ENCODE measurements at places on chromosomes 3 and 15.

DNA sequence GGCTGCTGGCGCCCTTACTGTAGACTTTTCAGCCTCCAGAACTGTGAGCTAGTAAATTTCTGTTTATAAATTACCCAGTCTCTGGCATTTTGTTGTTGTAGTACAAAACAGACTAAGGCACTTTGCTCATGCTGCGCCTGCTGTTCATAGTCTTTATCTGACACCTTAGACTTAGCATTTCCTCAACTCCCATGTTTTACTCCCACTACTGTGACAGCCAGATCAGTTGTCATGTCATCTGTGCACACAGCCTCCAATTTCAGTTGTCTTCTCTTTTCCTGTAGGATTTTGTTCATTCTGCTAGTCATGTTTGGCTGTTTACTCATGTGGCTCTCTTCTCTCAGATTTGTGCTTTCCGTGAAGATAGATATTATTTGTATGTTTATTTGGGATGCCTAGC, 62.0 kb downstream of the TCF12 start:
- no peak for DNase-seq

- no peak for DNase-seq
These were observed 49.1 kb downstream of the CA12 start for GRCh38 chr15:63332367-63333124.

DNA sequence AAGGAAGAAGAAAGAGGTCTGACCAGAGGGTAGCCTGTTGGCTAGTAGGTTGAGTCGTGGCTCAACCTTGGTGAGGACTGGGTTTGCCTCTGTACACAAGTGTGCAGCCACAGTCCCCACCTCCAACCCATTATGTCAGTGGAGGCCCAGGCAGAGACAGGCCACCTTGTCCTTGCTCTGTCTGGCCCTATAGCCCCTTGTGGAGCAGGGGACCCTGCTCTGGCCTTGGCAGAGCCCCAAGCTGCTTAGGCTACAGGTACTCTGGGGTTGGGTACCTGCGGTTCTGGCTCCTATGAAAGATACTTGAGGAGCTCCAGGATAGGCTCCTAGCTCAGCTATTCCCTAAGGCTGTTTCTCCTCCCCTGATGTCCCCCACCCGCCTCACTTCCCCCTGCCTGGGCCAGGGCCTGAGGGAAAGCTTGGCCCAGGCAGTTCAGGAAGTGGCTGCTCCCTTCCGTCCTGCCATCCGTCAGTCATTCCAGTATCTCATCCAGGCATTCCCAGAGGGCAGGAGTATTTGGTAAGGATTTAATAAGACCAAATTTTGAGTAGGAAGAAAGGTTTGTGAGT, 44.0 kb downstream of the FGD5 start:
- DNase-seq, result no peak

- DNase-seq, result no peak
These were observed 27.7 kb upstream of the CPNE4 start for GRCh38 chr3:132062535-132062934.

GRCh38 chr15:87021751-87022150, 942.1 kb downstream of the AGBL1 start:
- DNase-seq, result no peak

DNA sequence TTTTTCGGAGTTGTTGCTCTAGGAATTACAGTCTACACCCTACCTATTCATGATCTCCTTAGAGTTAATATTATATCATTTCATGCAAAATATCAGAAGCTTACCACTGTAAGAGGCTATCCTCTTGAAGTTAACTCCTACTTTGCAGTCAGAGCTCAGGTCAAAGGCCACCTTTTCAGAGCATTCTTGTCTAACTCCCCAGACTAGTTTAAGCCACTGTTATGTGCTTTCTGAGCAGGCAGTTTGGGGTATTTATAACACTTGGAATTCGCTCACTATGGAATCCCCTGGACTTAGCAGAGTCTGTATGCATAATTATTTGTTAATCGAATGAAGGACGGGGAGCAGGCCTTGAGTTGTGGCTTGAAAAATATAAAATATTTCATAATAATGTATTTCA, 21.7 kb downstream of the MED12L start:
- no peak for DNase-seq

- DNase-seq, result no peak
These were observed 216.9 kb downstream of the ROBO2 start for GRCh38 chr3:77256584-77257503.

DNA sequence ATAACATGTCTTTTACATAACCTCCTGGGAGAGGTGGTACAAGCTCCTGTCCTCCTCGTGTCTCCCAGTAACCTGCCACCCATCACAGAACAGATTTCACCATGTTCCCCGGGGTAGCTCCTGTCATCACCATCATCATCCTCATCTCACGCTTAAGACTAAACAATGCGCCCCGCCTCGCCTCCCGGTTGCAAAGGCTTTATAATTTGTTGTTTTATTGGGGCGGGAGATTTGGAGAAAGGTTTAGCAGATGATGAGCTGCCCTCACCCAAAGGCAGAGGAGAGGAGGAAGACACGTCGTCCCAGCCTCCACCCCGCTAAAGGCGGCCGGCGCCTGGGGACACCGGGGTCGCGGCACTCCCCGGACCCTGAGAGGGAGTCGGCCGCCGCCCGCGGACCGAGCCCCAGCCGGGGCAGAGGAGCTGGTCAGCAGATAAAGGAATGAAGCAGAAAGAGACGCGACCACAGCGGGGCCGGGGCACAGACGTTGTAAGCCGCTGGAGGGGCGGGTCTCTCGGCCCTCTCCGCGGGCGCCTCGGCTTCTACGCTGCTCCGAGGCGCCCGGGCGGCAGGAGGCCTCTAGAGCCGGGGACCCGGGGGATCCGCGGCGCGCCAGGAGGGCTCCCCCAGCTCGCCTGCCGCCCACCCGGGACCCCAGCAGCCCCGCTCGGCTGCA, 589 bp downstream of the HERC1 start:
- DNase-seq, result peak; percentile 50

DNA sequence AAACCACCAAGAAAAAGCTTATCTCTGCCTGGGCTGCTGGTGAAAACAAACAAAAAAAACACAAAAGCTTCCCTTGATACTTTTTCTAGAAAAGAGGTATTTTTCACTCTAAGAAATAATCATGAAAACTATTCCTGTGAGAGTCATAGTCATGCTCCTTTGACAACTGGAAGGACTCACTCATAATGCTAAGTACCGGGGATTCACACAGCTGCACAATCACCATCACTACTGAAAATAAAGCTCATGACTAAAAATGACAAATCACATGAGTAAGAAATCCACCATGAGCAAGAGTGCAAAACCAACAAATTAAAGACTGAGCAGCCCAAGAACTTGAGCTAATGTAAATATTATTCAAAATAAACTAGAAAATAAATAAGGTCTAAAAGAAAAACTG, 10.6 kb upstream of the POU1F1 start:
- DNase-seq, result no peak

GRCh38 chr15:67992834-67993233, 61.3 kb upstream of the PIAS1 start:
- DNase-seq, result no peak

DNA sequence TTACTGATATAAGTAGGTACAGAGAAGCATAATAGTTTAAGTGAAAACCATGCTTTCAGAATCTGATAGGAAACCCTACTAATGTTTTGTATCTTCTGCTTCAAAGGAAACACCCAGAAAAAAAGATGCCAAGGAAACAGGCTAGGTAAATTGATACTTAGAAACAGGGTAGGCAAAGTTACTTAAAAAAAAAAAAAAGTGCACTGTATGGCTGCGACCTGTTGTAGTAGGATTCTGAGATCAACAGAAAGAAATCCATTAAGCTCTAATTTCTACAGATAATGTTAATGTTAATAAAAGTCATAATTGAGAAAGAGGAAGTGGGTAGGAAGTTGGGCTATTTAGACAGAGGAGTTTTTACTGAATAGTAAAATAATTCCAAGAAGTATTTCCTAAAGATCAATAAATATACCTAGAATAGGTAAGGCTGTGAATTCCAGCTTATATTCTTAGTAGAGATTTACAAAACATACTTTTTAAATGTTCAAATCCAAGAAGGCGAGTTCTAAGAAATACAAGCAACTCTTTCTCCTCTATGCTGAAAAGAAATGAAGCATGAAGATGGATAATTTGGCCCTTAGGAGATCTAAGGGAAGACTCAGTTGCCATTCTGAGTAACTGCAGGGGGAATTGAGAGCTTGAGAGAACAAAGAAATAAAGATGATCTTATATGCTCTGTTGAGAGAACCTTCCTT, 24.1 kb upstream of the STT3B start:
- no peak for DNase-seq

- DNase-seq, result no peak
These were observed 89.2 kb downstream of the ECT2 start for GRCh38 chr3:172839679-172840078.

DNA sequence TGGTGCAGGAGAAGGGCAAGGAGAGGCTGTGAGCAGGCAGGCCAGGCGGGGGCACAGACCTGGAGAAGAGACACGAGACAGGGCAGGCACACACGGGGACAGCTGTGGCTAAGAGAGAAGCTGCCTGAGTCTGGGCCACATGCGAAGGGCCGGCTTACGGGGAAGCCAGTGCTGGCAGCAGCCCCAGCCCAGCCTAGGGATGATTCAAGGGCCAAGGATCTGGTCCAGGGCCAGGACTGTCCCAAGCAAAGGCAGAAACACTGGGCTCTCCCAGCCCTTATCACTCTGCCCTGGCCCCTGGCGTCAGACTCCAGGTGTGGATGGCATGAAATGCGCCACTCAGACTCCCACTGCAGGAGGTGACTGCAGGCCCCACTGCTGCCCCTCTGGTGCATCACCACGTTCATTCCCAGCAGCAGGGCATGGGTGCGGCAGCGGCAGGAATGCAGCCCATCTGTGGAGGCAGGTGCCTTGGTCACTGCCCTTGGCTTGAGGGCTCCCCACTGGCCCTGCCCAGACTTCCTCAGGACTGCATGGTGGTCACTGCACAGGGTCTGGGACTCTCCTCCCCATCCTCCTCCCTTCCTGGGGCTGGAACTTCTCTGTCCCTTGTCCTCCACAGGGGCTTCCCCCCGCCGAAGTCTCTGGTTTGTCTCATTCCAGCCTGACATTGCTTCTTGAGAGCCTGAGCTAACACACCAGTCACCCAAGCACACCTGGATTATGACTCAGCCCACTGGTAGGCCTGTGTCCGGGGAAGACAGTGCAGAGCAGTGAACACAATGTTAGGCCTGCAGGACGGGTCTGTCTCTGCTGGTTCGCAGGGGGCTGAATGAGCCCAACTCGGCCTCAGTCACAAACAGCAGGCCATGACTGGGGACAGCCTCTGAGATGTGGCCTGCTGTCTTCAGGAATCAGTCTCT, 69.3 kb downstream of the TBC1D2B start:
- no peak for DNase-seq

DNA sequence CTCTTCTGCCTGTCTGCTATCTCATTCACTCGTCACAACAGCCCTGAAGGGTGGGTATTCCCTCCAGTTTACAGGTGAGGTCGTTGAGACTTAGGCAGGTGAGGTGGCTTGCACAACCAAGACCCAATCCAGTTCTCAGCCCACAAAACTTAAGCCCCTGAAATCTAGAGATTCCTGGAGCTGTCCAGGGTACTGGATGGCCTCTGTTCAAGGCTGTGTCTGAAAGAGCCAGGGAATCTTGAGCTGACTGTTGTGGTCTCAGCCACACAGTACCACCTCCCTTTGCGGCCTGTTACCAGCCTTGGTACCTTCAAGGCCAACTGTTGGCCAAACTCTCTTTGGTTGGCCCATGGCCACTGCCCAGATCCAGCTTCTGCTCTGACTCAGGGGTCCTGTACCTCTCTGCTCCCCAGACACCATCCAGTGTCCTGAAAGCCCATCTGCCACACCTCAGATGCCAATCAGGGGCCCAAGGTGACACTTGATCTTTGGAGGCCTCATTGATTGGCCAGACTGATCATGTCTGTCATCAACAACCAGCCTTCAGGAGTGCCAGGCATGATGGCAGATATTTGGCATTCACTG, 10.9 kb upstream of the FAM107A start:
- DNase-seq, result no peak

DNA sequence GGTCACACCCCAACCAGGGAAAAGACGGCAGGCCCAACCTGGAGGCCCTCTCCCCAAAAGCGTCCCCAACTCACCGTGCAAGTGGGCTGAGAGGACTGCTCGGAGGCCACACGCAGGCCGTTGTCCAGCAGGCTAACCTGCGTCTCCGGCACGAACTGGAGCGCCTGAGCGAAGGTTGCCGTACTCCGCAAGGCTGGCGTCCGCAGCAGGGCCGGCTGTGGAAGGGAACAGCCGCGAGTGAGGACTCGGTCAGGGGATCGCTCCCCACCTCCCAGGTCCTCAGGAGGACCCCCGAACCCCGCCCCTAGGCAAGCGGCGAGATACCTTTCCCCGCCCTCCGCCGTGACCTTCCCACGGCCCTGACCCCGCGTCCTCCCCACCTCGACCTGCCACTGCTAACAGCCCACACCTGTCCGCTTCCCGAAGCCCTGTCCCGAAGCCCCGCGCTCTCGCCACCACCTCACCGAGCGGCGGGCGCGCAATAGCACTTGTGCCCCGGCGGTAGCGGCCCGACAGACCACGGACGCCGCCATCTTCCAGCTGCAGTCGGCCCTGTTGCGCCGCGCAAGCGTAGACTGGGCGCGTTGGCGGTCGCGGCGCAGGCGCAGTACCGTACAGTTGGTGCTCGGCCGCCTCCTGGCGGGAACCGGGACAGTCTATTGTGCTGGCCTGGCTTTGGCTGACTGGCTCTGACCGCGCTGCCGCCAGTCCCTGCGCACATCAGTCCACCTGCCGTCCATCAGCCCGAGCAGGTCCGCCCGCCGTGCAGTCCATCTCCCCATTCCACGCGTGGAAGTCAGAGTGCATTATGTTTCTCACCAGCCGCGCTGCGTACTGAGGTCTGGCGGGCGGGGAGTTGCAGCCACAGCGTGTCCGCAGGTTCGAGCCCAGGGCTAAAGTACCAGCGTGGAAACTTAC, at the start of gene UQCRC1:
UQCRC1 (minus strand) TSS at position 559 of the 918 bp plus-strand sequence; CDS start at position 533, 26 bp downstream.
- DNase-seq, result peak; percentile 96

DNA sequence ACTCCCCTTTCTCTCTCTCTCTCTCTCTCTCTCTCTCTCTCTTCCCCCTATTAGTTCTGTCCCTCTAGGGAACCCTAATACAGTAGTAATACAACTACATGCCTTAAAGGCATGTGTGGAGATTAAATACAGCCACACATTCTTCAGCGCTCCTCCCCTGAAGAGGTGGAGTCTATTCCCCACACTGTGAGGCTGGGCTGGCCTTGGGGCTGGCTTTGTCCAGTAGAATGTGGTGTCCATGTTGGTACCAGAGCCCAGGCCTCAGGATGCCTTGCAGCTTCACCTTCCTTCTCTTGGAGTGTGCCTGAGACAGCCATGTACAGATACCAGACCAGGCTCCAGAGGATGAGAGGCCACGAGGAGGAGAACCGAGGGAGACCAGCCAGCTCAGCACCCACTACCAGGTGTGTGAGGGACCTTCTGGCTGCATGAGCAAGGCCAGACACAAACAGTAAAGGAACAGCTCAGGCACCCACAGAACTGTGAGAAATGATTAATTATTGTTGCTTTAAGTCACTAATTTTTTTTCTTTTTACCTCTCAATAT, 10.7 kb downstream of the SLC6A20 start:
- no peak for DNase-seq

- DNase-seq, result no peak
These were observed 73.5 kb downstream of the CLASP2 start for GRCh38 chr3:33644582-33644981.

DNA sequence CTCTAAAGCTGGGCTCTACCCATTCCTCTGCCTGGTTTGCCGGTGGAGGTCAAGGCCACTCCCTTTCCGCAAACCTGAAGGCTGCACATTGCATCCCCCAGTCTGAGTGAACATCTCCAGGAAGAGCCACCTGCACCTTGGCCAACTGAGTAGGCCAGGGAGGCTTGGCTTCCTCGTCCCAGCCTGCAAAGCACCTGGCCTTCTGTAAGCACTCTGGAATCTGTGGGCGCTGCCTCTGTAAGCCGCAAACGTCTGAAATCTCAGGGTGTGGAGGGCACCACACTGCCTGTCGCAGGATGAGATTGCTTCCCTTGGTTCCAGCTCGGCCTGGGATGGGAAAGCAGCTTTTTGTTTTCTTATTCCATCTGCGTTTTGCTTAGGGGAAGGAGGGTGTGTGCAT, 81.3 kb downstream of the SEC22A start:
- DNase-seq, result no peak

Data from activated naive CD8-positive, alpha-beta T cell treated with anti-CD3 and anti-CD28 coated beads for 36 hours (primary cell).